ENCODE measurements at places on chromosomes 12 and 14. TPM values are rescaled to one million over a fixed set of nuclear protein-coding genes. Genes with fewer than 3 reads are reported as not detected.
A peak's percentile ranks its signal among the peaks of the same experiment; 100 is the strongest.

- DNase-seq, result no peak
Measured at GRCh38 chr12:125070661-125071390, 5.6 kb downstream of the AACS start.

DNA sequence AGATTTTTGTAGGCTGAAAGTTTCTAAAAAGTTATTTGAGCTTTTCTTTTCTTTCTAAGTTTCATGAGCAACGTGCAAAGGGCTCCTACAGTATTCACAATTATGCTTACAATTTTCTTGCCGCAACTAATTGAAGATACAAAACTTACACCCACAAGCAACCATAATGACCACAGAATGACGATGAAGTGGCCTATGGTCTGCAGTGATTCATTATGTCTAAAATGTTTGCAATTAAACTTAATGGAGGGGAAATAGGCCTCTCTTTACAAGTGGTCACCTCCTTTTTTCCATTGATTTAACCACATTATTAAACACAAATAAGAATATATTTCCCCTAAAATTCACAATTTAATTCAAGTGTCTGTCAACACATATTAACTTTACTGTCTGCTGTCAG is 732.6 kb upstream of the FLRT2 start:
- DNase-seq, result no peak

DNA sequence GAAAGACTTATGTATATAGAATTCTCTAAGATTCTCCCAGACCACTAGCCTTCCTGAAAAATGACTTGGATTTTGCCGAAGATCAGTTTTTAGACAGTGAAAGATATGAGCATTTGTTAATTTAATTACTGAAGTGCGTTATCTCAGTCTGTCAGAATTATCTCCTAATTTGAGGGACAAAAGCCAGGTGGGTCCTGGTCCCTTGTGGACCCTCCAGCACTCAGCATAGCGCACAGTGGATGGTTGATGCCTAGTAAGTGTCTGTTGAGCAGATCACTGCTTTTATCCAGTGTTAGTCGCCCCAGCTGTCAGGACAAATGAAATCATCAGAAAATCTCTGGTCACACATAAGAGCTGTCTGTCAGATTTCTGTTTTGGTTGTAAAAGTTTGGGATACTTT is 80.4 kb downstream of the EML1 start:
- no peak for DNase-seq

- DNase-seq, result no peak
Measured at GRCh38 chr12:27554421-27555186, 30.6 kb downstream of the PPFIBP1 start.

- DNase-seq, result no peak
Measured at GRCh38 chr12:92341065-92341668, 195.5 kb upstream of the BTG1 start.

GRCh38 chr12:104792570-104792969 is 165.5 kb downstream of the SLC41A2 start:
- DNase-seq, result no peak

GRCh38 chr12:53492830-53493609 is 6.2 kb downstream of the MAP3K12 start:
- DNase-seq, result peak; percentile 94

DNA sequence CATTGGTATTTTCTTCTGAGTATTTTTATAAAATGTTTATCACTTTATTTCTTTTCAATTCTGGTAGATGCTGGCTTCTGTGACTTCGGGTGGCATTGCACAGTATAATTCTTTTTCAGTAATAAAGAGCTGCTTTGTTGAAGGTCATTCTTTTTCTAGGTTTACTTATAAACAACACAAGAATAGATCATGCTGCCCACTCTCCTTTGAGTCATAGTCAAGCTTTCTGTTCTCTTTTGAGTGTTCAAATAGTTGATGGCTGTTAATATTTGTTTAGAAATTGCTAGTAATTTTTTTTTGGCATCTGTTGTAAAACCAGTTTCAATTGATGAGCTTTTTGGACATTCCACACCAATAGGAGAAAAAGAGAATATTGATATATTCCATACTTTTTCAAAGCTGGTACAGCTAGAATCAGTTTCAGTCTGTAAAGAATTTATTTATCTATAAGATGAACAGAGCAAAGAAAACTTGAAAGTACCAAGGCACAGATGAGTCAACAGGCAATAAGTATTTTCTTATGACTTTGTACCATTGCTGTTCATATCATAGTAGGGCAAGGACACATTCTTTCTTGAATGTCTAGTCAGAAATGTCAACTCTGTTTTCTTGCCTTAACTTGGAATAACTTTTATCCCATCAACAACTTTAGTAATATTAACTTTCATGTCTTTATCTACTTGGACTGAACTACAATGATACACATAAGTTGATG is 513.0 kb upstream of the SEL1L start:
- no peak for DNase-seq

DNA sequence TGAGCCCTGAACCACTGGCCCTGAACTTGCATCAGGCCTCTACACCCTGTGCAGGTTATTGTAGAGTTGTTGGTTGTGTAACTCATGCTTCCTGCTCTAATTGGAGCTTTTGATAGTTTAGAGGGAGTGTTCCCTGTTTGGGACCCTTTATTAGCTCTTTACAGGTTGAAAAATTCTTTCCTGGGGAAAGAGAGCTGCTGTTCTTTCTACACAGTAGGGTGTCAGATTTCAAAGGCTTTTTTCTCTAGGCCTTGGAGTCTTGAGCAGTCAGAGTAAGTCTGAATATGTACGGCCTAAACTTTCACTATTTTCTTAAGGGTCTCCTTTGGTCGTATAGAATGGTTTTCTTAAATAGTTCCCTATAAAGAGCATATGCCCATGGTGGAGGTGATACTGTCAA is 60.8 kb upstream of the NEDD1 start:
- no peak for DNase-seq

DNA sequence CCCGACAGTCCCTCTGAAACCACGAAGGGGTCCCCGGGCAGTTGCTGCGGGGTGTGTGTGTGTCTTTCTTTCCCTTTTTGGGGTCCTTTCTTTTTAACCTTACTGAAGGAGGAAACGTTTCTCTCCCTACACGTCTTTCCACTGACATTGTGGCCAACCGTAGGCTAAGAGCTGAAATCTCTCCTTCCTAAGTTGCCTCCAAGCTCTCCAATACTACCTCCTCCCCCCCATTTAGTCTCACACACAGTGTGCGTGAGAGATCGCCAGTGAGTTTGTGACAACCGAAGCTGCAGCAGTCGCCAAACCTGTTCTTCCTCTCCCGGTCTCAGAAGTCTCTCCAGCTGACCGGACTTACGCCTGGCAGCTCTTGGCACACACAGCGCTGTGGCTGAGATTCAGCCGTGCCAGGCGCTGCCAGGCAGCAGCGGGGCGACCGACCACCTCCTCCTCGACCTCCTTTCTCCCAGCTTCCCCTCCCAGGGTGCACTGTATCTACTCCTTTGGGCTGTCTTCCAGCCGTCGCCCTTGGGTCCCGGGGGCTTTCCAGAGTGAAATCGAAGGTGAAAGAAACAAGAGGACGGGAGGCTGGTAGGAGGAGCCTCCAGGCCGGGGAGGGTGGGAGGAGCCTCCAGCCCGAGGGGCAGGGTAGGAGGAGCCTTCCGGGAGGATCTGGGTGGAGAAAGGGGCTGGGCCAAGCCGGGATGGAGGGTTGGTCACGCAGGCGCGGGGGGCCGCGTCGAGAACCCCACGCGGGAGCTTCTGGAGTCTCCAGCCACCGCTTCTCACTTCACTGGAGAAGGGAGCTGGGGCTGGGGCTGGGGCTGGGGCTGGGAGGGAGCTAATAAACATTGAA is at the start of gene TMTC2:
Gene TMTC2 (plus strand): TSS at position 739 of the 853 bp plus-strand sequence.
- peak; percentile 84 for DNase-seq

GRCh38 chr12:21608196-21608595 is 3.5 kb upstream of the GYS2 start:
- no peak for DNase-seq

- DNase-seq, result no peak
Measured at GRCh38 chr12:52029685-52030084, 21.6 kb upstream of the NR4A1 start.

DNA sequence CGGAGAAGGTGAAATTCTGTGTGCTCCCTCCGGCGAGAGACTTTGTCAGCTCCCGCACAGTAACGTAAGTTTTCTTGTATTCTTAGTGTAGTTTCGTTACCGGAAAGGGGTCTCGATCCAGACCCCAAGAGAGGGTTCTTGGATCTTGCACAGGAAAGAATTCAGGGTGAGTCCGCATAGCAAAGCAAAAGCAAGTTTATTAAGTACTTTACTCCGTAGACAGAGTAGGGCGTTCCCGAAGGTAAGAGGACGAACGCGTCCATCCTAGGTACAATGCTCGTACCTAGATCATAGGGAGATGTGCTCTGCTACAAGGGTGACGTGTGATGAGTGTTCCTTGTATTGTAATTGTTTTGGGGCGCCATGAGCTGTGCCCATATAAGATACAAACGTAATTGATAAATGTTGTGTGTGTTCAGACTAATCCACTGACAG is 293 bp downstream of the IFI27L1 start:
- no peak for DNase-seq

DNA sequence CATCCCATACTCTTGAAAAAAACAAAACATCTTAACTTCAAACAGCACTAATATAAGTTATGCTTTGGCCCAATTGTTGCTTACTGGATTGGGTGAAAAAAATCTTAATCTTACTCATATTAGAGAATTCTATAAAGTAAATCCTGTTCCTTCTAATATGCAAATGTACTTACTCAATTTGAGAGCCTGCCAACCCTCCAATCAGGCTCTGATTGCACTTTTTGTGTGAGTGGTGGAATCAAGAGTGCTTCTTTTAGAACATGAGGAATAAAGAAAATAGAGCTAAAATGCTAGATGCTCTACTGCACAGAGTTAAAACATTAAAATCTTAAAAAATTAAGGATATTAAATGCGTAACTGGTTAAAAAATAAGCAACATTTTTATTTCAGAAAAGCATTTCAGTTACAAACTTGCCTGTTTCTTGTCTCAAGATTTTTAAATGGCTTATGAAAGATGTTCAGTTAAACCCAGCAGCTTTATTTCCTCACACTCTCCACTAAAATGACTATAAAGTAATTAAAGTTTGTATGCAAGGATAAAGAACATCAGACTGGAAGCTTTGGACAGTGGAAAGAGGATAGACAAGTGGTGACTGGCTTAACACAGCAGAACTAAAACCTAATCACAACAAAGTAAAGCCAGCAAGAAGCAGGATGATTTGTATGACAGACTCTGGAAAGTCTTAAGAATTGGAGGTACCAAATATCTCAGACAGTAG is 177.5 kb downstream of the SLC2A13 start:
- DNase-seq, result no peak

GRCh38 chr12:166425-167075 is 47.4 kb downstream of the SLC6A12 start:
- no peak for DNase-seq

DNA sequence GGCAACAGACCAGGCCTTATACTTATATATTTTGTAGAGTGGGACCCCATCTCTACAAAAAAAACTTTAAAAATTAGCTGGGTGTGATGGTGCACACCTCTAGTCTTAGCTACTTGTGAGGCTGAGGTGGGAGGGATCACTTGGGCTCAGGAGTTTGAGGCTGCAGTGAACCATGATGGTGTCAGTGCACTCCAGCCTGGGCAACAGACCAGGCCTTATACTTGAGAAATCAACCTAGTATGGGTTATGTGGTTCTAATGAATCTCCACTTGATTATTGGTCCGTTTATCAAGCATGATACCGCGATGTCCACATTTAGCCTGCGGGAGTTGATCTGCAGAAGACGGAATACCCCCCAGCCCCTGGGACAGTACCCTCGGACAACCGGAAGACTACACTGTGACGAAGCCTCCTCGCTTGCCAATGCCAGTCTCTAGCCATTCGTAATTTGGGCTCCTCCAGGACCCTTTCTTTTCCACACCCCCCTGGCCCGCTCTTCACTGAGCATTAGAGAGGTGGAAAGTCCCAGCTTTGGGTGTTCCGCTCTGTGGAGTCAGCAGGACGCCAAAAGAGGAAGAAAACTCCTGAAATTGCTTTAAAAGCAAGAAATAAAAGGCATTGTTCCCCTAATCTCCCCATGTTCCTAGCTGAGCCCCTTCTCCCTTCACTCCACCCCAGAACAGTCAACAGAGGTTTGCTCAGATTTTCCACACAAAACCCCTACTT is 19.4 kb downstream of the LTBP2 start:
- DNase-seq, result no peak

GRCh38 chr12:18564306-18564705 is 173.5 kb downstream of the PLCZ1 start:
- DNase-seq, result no peak

DNA sequence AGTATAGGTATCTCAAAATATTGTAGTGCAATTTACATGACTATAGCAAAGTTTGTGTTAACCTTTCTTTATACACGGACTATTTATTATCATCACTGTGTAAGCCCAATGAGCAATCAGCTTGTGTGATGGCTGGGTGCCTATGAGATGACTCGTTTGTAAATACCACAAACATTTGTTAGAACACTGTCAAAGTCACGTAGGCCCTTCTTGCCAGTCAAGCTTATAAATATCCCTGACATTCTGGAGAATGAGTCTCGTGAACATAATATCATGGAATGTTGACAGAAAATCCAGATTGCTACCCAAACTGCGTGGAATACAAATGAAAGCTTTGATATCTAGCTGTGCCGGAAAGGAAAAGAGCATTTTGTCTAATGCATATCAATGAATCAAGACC is 648.3 kb upstream of the MDGA2 start:
- DNase-seq, result no peak

GRCh38 chr14:64467101-64467500 is 1.8 kb downstream of the AKAP5 start:
- no peak for DNase-seq

DNA sequence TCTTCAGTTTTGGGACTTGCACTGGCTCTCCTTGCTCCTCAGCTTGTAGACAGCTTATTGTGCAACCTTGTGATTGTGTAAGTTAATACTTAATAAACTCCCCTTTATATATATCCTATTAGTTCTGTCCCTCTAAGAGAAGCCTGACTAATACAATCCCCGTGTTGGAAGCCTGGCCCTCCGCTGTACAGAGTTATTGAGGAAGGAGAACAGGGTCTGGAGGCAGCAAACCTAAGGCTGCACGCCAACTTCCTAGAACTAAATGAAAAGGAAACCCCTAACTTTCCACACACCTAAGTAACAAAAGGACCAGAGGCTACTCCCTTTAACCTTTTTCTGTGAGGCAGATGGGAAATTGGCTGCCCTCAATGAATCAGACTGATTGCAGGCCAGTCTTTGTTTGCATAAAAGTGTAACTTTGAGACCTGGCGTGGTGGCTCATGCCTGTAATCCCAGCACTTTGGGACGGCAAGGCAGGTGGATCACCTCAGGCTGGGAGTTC is 42.6 kb upstream of the LIMA1 start:
- no peak for DNase-seq

DNA sequence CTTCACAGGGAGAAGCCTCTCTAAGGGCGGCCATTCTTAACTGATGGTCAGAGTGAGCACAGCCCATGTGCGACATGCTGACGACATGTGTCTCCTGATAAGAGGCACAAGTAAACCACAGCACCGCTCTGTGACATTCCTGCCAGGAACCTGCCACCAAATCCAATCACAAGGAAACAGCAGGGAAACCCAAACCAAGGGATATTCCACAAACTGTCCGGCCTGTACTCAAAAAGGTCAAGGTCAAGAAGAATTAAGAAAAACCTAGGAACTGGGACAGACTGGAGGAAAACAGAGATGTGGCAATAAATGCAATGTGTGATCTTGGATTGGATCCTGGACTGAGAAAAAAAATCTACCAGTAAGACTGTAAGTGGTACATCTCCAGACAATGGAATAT is 91.9 kb downstream of the SYNE3 start:
- DNase-seq, result peak; percentile 6

- DNase-seq, result no peak
Measured at GRCh38 chr12:111976291-111976690, 36.7 kb downstream of the TMEM116 start.

The KERA gene
- total RNA-seq, result not detected

The ARHGDIB gene
- 51.1 TPM for total RNA-seq

The C12orf60 gene
- 1.5 TPM for total RNA-seq

The KCNC2 gene
- total RNA-seq, result not detected

The GPR84 gene
- total RNA-seq, result not detected

The LRIG3 gene
- total RNA-seq, result 0.13 TPM

The RPS6KL1 gene
- total RNA-seq, result 13.6 TPM
